ENCODE measurements at places on chromosomes 5 and 9.

DNA sequence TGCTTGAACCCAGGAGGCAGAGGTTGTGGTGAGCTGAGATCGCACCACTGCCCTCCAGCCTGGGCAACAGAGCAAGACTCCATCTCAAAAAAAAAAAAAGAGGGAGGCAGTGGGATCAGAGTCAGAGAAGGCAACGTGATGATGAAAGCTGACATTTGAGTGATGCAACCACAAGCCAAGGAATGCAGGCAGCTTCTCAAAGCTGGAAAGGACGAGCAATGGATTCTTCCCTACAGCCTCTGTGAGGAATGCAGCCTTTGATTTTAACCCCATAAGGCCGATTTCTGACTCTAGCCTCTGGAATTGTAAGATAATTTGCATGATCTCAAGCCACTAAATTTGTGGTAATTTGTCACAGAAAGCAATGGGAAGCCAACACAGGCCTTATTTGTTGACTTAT lies 9.8 kb downstream of the TGFBI start:
- no peak for DNase-seq

- no peak for DNase-seq
Observed at GRCh38 chr5:144451187-144451973, 280.7 kb downstream of the KCTD16 start.

- no peak for DNase-seq
Observed at GRCh38 chr5:138440159-138441073, 1.6 kb downstream of the REEP2 start.

DNA sequence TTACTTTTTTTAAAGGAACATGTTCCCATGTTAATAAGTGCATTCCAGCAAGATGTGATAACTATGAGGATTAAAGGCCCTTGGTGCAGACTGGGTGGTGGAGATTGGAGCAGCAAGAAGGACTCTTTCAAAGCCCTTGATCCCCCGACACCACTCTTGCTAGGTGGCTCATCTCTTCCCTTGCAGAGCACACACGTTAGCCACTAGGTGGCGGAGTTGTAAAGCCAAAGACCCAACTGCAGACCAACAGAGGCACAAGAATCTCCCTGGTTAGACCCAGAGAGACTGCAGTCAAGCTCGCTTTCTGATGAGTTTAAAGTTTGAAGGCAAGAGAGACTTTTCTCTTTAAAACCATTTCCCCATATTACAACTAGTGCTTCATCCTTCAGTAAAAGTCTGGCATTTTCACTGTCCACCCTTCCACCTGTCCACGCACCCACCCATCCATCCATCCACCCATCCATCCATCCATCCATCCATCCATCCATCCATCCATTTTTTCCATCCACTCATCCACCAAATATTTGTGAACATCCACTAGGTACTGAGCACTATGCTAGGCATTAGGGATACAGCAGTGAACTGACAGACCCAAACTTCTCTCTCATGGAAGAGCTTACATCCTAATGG lies 226.9 kb downstream of the MSX2 start:
- DNase-seq = peak; percentile 3

DNA sequence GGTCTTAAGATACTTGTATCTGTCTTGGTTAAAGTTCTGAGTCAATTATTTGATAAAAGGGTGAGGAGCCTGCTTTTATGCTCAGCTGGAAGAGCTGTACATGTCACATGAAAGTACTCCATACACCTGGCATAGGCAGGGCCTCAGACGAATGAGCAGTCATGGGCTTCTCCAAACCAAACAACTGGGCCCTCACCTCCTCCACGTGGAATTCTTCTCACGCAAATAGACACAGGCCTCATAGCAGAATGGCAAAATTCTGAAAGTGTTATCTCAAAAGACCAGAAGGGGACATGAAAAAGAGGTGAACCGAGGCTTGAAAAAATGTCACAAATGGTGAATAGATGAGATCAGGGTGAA lies 48.6 kb downstream of the FAM240B start:
- DNase-seq = no peak

DNA sequence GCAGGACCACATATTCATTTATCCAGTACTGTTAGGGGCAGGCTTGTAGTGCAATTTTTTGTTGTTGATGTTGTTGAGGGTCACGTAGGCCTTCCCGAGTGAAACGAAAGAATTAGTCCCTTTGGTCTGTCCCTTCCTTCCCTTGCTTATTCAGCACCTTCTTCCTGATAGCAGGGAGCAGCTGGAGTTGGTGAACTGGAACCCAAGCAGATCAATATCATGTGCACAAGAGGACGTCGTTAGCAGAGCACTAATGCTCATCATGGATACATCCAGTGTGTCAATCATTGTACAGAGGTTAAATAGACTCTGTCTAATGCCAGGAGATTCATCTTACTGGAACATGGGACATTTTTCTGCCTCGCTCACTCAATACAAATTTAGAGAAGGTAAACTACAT lies 33.0 kb upstream of the MAP1B start:
- no peak for DNase-seq

DNA sequence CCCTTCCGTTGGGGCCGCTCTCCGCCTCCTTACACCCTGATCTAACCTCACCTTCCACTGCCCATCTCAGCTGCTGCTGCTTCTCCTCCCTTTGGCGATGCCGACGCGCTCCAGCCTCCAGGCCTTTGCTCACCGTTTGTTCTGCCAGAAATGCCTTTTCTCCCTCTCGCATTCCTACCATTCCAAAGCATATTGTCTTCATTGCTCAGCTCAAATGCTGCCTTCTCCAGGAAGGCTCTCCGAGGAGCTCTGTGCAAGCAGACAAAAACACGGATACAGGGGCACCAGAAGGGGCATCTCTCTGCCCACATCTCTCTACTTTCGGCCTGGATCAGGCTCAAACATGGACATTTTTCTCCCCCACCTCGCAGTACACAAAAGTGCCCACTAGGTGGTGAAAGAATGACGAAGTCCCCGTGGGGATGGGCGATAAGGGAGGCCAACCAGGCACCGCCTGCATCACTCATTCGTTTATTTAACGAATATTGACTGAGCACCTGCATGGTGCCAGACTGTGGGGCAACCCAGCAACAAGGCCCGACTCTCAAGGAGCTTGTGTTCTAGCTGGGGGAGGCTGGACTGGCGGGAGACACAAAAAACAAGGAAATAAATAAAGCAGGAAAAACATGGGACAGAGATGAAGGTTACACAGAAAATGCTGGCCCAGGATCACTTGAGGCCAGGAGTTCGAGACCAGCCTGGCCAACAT lies 7.3 kb upstream of the GRHPR start:
- peak; percentile 35 for DNase-seq

- no peak for DNase-seq
Observed at GRCh38 chr5:170860415-170860814, 1.4 kb upstream of the RANBP17 start.

GRCh38 chr9:133359399-133360175 lies 3.2 kb downstream of the SURF2 start:
- DNase-seq = no peak

DNA sequence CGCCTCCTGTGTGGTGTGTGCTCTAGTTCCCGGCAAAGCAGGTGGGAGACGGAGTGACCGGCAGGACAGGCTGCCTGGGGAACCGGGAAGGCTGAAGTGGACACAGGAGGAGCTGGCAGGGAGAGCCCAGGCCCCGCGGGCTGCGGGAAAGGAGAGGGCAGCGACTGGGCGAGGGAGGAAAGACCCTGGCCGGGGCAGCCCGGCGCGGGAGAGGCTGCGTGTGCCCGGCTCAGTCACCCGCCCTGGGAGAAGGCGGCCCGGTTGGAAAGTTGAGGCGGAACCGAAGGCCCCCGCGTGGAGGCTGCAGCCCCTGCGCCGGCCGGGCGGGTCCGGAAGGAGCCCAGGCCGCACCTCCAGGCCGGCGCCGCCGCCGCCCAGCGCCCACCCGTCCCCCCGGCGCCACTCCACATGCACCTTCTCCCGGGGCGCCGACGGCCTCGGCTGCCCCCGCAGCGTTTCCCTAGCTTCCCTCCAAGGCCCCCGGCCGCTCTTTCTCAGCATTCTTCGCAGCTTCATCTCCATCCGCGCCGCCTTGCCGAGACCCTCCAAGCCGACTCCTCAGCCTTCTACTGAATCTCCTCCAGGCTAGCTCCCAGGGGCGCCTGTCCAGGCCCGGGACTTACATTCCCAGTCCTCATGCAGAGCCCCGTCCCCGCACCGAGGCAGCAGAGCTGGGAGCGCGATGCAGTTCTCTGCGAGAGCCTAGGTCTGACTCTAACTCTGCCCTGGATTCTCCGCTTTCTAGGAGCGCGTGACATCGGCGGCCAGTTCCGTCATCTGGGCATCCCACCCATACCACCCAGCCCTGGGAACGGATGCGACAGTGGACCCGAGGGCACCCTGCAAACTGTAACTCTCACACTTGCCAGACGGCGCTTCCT lies 152.0 kb downstream of the ERCC6L2 start:
- DNase-seq = no peak

DNA sequence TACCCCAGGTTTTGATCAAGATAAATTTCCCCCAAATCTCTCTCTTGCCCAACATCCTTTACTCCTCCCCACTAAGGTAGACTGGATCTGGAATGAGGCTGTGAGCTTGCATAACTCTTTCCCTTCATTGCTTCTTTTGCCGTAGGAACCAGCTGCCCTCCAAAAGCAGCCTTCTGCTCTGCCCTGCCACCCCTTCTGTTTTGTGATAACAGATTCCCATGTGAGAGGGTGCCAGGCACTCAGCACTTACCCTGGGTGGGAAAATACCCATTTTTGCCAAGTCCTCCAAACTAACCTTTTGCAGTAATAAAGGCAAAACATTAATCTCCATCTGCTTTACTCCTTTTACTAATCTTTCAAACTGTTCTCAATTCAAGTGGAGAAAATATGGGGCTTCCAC lies 182.6 kb downstream of the ASTN2 start:
- no peak for DNase-seq

GRCh38 chr5:179860301-179860700 lies 1.7 kb upstream of the MRNIP start:
- DNase-seq = no peak

- DNase-seq = no peak
Observed at GRCh38 chr9:122546196-122546595, 6.7 kb upstream of the OR1N2 start.

- DNase-seq = no peak
Observed at GRCh38 chr5:61603211-61603908, 271.3 kb downstream of the ZSWIM6 start.

DNA sequence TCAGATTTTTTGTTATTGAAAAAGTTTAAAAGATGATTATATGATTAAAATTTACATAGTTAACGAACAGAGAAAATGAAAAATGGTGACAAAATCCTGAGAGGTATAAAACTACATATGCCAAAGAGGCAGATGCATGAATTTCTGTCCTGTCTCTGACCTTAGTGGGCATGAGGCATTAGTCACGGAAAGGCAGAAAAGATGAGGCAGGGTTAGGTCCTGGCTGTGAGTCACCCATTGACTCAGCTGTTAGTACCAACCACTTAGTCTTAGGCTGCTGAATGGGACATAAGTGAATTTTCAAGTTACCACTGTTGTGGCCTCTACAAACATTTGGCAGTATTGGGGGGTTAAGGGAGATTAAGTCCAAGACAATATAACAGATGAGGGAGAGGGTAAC lies 33.1 kb downstream of the RASA1 start:
- no peak for DNase-seq

DNA sequence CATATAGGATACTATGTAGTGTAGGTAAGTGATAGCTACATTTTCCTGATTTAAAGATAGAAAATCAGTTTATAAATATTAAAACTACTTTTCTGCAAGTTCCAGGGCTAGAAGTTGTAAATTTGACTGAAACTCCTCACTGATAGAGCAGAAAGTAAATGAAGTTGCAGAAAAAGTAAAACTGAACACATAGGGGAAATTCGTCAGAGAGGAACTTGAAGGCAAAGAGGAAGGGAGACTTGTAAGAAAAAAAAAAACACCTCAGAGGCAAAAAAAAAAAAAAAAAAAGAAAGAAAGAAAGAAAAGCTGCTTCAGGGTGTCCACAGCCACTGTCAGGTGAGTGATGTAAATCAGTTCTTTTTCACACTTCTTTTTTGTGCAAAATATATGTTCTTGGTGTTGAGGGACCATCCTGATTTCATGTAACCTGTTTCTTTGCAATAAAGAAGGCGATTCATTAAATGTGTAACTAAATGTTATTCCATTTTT lies 336.2 kb upstream of the ZNF462 start:
- DNase-seq = no peak

GRCh38 chr9:70093944-70094343 lies 50.3 kb downstream of the MAMDC2 start:
- DNase-seq = no peak

DNA sequence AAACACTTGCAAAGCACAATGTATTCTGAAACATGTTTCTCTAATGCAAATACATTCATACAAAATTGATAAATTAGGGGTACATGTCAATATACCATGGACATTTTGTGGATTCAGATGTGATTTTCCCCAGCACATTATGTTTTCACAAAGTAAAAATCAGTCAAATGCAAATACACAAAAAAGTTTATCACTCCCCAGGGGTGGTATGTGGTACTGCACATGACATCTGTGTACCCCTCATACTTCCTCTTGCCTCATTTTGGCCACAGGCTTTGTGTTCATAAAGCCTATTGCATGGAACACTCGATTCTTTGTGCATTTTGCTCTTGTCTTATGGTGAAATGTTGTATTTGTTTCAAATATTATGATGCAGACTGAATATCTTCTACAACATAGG lies 116.8 kb upstream of the PDE4D start:
- no peak for DNase-seq

DNA sequence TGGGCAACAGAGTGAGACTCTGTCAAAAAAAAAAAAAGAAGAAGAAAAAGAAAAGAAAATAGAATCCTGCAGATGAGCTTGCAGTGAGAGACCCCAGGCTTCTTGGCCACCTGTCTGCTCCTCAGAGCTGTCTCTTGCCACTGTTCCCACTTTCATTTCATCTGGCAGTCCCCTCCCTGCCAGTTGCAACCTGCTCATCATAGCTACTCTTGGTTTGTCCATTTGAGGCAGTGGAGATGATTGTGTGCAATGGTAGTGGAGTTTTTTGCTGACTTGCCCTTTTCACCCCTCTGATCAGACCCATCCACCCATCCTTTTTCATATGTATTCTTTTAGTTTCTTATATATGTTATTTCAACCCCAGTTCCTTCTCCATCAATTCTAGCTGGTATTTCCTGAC lies 28.7 kb downstream of the ANKRD33B start:
- DNase-seq = no peak

DNA sequence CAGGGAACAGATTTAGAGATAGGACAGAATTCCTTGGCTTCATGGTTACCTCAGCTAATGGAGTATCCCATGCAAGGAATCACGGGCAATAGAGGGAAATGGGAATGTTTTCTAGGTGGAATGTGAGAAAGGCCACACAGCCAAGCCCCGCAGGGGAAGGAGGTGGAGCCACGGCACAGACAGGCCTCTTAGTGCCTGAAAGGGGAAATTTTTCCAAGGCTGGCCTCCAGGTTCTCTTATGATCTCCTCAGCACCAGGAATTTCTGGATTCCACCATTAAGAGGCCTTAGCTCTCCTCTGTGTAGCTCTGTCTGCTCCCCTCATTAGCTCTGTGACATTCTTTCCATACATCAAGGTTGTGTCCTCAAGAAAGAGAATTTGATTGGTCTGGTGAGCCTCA lies 124.7 kb downstream of the GALNT10 start:
- no peak for DNase-seq
